ENCODE measurements at places on chromosomes 13 and 19. TPM values are rescaled to one million over a fixed set of nuclear protein-coding genes. Genes with fewer than 3 reads are reported as not detected.

Gene HPN
- 0.09 TPM for total RNA-seq

Gene SLAIN1
- 0.26 TPM for total RNA-seq

Gene CASP14
- total RNA-seq, result not detected

Gene ACP7
- 0.17 TPM for total RNA-seq

Gene GNA15
- 0.09 TPM for total RNA-seq

Gene PLA2G4C
- 3.0 TPM for total RNA-seq

Gene ACER1
- 0.09 TPM for total RNA-seq

Gene ZNF793
- 1.3 TPM for total RNA-seq

Gene ZNF329
- total RNA-seq, result 13.2 TPM

Gene TEX26
- not detected for total RNA-seq
